ENCODE measurements at places on chromosomes 13 and 19.

GRCh38 chr13:48908381-48909055, 67.2 kb upstream of the FNDC3A start:
- no peak for DNase-seq

DNA sequence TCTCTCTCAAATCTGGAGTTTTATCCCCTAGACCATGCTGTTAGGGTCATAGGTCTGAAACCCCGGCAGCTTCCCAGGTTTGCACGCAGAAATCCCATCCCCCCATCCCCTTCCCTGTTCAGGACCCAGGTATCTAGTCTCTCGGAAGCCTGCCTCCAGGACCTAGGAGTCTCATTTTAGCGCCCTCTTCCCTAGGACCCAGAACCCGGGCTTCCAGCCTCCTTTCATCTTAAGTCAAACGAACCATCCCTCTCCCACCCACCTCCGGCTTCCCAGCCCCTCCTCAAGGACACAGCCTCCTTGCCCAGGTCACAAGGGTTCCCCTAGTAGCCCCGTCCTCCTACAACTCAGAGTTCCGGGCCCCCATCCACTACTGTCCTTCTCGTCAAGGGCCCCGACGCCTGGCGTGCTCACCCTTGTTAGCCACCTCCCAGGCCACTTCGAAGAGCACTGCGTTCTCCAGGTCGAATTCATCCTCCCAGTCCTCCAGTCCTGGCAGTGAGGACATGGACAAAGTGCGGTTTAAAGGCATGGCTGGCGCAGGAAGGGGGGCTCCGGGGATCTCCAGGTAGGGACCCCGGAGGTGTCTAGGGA, 431 bp downstream of the GYS1 start:
- no peak for DNase-seq

- DNase-seq = no peak
Observed at GRCh38 chr13:21615427-21615826, 11.5 kb upstream of the MICU2 start.

DNA sequence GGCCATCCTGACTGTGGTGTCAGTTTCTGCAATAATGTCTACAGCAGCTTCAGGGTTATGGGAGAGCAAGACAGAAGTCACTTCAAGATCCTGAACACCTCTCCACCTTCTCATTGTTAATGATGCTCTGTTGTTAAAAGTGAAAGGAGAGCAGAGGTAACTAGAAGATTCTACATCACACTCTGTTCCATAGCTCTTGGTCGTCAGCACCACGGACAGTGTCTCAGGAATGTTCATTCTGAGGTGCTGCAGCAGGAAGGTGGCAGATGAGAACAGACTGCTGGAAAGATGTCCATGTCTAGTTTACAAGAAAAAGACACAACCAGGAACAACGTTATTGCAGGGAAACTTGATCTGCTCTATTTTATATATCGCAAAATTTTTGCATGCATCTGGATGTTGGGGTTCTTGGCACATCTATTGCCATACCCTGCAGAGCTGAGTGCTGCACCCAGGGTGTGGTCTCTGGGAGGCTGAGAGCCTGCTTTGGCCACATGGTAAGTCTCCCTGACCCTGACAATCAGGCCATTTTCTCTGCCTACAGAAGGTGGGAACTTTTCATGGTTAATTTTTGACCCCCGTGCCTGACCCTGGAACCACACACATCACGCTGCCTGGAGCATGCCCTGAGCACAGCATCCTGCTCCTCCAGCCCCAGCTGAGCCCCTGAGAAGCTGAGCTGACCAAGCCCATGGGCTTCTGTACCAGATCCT, 12.7 kb downstream of the CEACAM21 start:
- no peak for DNase-seq

DNA sequence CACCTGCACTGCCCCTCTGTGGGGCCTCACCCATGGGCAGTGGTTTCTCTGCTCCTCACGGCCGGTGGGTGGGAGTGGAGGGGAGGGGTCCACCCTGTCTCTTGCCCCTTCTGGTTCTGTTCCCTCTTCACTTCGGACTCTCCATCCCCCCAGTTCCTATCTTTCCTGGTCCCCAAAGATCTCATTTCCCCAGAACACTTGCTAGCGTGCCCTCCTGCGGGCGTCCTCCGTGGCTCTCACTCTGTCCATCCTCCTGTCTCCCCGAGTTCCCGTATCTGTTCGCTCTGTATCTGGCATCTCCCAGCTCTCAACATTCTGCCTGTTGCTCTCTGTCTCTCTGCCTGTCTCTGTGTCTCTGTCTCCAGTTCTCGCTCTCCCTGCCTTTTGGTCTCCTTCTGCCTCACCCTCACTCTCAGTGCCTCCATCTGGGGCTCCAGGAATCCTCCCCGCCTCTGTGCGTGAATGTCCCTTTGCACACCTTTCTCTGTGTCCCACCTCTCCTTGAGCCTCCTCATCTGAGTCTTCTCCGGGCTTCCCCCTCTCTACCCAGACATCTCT, 363 bp downstream of the SPIB start:
- no peak for DNase-seq

GRCh38 chr19:51441410-51442390, 16.6 kb downstream of the SIGLEC8 start:
- DNase-seq = no peak

- no peak for DNase-seq
Observed at GRCh38 chr13:48780713-48781341, 127.1 kb downstream of the CYSLTR2 start.

- no peak for DNase-seq
Observed at GRCh38 chr19:47075179-47075810, 26.9 kb upstream of the TMEM160 start.

- DNase-seq = no peak
Observed at GRCh38 chr13:27721681-27722080, 70.6 kb upstream of the GSX1 start.
